GM03348 (cell line): ENCODE measurements at places on chromosomes 13 and 19.

- peak; percentile 56 for DNase-seq
Measured at GRCh38 chr19:9793071-9793591, 24.6 kb upstream of the ZNF846 start.

DNA sequence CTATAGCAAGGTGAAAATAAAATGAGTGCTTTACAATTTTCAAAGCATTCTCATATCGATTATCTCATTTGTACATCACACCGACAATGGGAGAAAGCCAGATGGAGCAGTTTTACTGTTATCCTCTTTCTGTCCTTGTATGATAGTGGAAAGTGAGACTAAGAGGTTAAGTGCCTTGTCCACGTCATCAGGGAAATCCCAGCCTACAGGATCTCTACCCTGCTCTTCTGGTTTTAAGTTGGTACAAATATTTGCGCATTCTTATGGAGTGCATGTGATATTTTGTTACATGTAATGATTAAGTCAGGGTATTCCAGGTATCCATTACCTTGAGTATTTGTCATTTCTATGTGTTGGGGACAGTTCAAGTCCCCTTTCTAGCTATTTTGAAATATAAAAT is 12.4 kb upstream of the ENOX1 start:
- no peak for DNase-seq

DNA sequence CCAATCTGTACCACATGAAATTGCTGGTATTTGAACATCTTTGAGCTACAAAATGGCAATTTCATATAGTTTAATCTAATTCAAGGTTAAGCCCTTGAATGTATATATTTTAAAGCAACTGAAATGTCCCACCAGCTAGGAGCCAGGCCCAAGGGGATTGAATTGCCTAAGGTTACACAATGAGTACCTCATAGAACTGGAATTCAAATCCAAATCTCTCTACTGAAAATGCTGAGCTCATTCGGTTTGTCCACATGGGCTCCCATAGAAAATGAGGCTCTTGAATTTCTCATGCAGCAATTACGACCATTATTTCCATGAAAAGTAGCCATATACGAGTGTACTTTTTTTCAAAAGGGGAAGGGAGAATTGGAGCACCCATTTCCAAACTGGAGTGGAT is 31.5 kb upstream of the FNDC3A start:
- no peak for DNase-seq

DNA sequence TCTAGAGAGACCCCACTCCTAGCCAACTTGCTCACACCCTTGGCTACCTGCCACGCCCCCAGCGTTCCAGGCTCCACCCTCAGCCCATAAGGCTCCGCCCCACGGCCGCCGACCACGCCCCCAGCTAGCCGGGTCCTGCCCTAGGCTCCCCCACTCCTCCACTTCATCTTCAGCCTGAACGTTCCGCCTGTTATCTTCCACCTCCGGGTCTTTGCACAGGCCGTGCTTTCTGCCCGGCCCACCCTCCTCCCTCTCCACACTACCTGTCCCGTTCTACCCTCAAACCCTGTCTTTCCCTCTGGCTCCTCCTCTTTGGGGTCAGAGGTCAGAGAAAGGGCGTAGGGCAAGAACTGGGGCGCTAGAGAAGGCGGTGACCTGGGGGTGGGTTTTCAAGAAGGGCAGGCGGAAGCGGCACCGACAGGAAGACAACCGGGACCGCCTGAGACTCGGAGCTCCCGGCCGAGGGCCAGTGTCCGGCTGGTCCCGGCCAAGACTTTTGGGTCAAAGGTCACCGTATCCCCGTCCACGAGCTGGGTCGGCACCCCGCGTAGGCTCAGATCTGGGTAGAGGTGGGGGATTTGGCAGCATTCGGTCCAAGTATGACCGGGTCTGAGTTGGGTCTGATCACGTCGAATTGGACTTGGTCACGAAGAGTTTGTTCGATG is 2.2 kb downstream of the PDE4C start:
- no peak for DNase-seq

DNA sequence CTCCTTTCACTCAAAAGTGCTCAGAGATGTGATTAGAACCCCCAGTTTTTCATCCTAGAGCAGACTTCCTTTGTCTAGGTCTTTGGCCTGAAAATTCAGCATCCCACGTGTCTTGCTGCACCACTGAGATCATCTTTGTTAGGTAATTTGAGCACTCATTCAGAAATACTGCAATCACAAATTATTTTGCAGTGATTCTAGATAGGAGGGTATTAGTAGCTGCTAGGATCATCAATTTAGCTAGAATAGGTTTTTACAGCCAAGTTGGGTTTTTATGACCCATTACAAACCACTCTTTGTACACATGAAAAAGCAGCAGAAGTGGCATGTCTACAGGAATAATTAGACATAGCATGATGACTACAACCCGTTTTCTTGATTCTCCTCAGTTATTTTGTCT is 219.6 kb downstream of the GPC6 start:
- DNase-seq, result no peak

- peak; percentile 41 for DNase-seq
Measured at GRCh38 chr19:46620716-46621115, 4.2 kb downstream of the PTGIR start.

GRCh38 chr19:18233224-18233825 is 7.1 kb upstream of the PDE4C start:
- DNase-seq, result peak; percentile 79
